ENCODE measurements at places on chromosomes 6 and 20. TPM values are rescaled to one million over a fixed set of nuclear protein-coding genes. Genes with fewer than 3 reads are reported as not detected.

Gene TCF21
- total RNA-seq: not detected

Gene TMEM74B
- total RNA-seq: not detected

Gene RTN4IP1
- total RNA-seq: 15.0 TPM

Gene CAGE1
- 0.15 TPM for total RNA-seq

Gene GSTA2
- total RNA-seq: not detected

Gene TFAP2A
- total RNA-seq: 51.6 TPM

Gene ZNF165
- 0.67 TPM for total RNA-seq

Gene CGA
- total RNA-seq: not detected

Gene BMP5
- not detected for total RNA-seq

Gene CDSN
- not detected for total RNA-seq

Gene TPBG
- 4.7 TPM for total RNA-seq

Gene SLC12A5
- not detected for total RNA-seq

Gene FNDC11
- total RNA-seq: 0.73 TPM

Gene NR2E1
- total RNA-seq: not detected

Gene MAVS
- 24.3 TPM for total RNA-seq

Gene PAK5
- not detected for total RNA-seq

Gene FAXC
- total RNA-seq: 20.6 TPM

Gene RAET1L
- not detected for total RNA-seq

Gene SIRPD
- not detected for total RNA-seq

Gene TSPO2
- not detected for total RNA-seq

Gene SPO11
- total RNA-seq: not detected

Gene GDAP1L1
- total RNA-seq: not detected

Gene DNAH8
- not detected for total RNA-seq

Gene KCNK15
- total RNA-seq: 0.67 TPM

Gene PHF10
- 16.7 TPM for total RNA-seq

Gene CUL7
- 16.7 TPM for total RNA-seq

Gene MYLK4
- 0.36 TPM for total RNA-seq

Gene TTLL9
- not detected for total RNA-seq

Gene CHMP4B
- total RNA-seq: 26.2 TPM

Gene SLC17A3
- not detected for total RNA-seq

Gene VNN1
- not detected for total RNA-seq
